Fibroblast of the aortic adventitia (primary cell): ENCODE measurements at places on chromosomes 3 and 15. TPM values are rescaled to one million over a fixed set of nuclear protein-coding genes. Genes with fewer than 3 reads are reported as not detected.

Gene HRH1
- 7.4 and 20.6 TPM in 2 replicates for total RNA-seq

Gene VPS18
- total RNA-seq, result 32.2 and 57.4 TPM in 2 replicates

Gene NOP10
- 27.4 and 285 TPM in 2 replicates for total RNA-seq

Gene KBTBD12
- total RNA-seq, result under 0.01 TPM in 1 of 2 replicates, not detected in the other

Gene ALCAM
- total RNA-seq, result 91.2 and 203 TPM in 2 replicates

Gene NR2E3
- total RNA-seq, result 0.33 and 0.63 TPM in 2 replicates

Gene MRAS
- 31.2 and 53.3 TPM in 2 replicates for total RNA-seq

Gene EXD1
- total RNA-seq, result not detected in 2 replicates

Gene SMAD6
- total RNA-seq, result 17.4 and 27.2 TPM in 2 replicates

Gene IL17RE
- total RNA-seq, result 1.5 and 3.1 TPM in 2 replicates

Gene ARRDC4
- total RNA-seq, result 6.2 and 18.3 TPM in 2 replicates

Gene GP5
- 0.09 and 0.49 TPM in 2 replicates for total RNA-seq

Gene NPAP1
- 0.16 TPM in 1 of 2 replicates, not detected in the other for total RNA-seq

Gene ADAMTS17
- total RNA-seq, result 0.81 TPM in 1 of 2 replicates, not detected in the other

Gene NIT2
- 15.2 and 27.7 TPM in 2 replicates for total RNA-seq

Gene SYNPR
- not detected in 2 replicates for total RNA-seq

Gene CILP
- under 0.01 and 0.16 TPM in 2 replicates for total RNA-seq

Gene SETD5
- total RNA-seq, result 62.1 and 80.2 TPM in 2 replicates

Gene BHLHE40
- 22.9 and 36.1 TPM in 2 replicates for total RNA-seq

Gene ZFYVE19
- 13.0 and 24.9 TPM in 2 replicates for total RNA-seq

Gene WDR49
- total RNA-seq, result under 0.01 and 0.08 TPM in 2 replicates

Gene TP63
- total RNA-seq, result 0.18 TPM in 1 of 2 replicates, not detected in the other

Gene FEZF2
- total RNA-seq, result not detected in 2 replicates

Gene CTDSPL
- total RNA-seq, result 30.1 and 33.6 TPM in 2 replicates

Gene GOLGA6L26
- not detected in 2 replicates for total RNA-seq

Gene WDR93
- 0.09 and 0.49 TPM in 2 replicates for total RNA-seq

Gene NFKBIZ
- total RNA-seq, result 17.5 and 38.3 TPM in 2 replicates
